ENCODE measurements at places on chromosomes 16 and 17. TPM values are rescaled to one million over a fixed set of nuclear protein-coding genes. Genes with fewer than 3 reads are reported as not detected.

Gene C16orf86
- 3.8 TPM for total RNA-seq

Gene CACNG4
- total RNA-seq: not detected

Gene SOST
- total RNA-seq: not detected

Gene RGS11
- total RNA-seq: not detected

Gene IL21R
- 45.6 TPM for total RNA-seq

Gene CD300A
- 6.7 TPM for total RNA-seq

Gene CD300E
- total RNA-seq: not detected

Gene MPV17L
- not detected for total RNA-seq

Gene KCNH6
- total RNA-seq: not detected

All from activated CD4-positive, alpha-beta T cell treated with anti-CD3 and anti-CD28 coated beads, Interleukin-2, amount 10 ng/mL, durations not matched to agents 7 days and 5 days (primary cell).